ENCODE measurements at places on chromosomes 6 and 20. TPM values are rescaled to one million over a fixed set of nuclear protein-coding genes. Genes with fewer than 3 reads are reported as not detected.

LY6G6D gene
- not detected for total RNA-seq

ANGPT4 gene
- total RNA-seq: 5.4 TPM

OTOR gene
- not detected for total RNA-seq

- peak; percentile 42 for DNase-seq
Measured at GRCh38 chr6:30325150-30325872, 1.4 kb upstream of the TRIM39 start.

GRCh38 chr6:155493694-155494143, 38.1 kb upstream of the NOX3 start:
- DNase-seq: no peak

DNA sequence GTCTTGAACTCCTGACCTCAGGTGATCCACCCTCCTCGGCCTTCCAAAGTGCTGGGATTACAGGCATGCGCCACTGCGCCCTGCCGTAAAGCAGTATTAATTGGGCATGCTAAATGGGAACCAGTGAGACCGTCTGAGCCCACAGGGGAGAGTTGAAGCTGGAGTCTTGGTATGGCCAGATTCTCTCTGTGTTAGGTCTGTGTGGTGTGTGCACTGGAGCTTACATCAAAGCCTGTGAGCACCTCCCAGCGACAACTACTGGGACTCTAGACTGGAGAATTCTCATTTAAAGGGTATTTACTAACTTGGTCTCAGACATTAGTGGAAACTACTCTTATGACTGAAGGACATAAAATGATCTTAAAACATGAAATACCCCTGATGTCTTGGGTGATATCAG, 8.5 kb upstream of the SLC22A2 start:
- DNase-seq: no peak

- no peak for DNase-seq
Measured at GRCh38 chr6:53765270-53765669, 29.5 kb upstream of the LRRC1 start.

- DNase-seq: no peak
Measured at GRCh38 chr20:40945754-40946450, 82.7 kb upstream of the TOP1 start.

GRCh38 chr6:33740204-33740608, 6.5 kb downstream of the IP6K3 start:
- no peak for DNase-seq

- DNase-seq: no peak
Measured at GRCh38 chr6:39104528-39104927, 10.5 kb downstream of the SAYSD1 start.

DNA sequence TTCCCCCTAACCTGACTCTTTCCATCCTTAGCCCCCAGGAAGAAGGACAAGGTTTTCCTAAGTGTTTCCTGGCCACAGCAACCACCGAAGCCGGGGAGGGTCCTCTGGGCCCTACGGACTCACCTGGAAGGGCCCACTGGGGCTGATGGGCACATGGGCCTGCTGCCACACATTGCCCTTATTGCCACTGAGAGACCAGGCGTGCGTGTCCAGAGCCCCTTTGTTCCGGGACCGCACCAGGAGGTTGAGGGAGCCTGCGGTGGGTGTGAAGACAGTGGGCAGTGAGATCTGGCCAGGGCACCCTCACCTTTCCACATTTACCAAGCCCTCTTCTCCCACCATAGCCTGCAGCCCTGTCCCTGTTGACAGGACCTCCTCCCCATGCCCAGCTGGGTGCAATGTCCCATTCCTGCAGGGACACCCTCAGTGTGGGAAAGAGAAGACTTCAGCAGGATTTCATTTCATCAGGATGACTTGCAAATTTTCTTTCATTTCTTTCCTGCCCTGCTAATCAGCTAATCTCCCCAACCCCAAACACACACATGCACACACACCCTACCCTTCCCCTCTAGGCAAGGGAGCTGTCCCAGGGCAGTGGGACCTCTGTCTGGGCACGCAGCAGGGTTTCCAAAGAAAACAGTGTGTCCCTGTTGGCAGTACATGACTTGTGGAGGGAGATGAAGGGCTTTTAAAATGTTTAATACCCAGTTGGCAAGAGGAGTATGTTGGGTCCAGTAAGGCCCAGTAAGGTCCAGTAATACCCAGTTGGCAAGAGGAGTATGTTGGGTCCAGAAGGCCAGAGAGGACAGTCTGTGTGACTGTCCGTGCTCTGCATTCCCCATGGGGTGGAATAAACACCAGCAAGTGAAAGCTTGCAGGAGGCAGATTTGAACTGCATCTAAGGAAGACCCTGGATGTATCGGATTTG, 59.0 kb downstream of the MDGA1 start:
- no peak for DNase-seq
